NCI-H1092 (cell line): ENCODE measurements at places on chromosomes 13 and 19.

DNA sequence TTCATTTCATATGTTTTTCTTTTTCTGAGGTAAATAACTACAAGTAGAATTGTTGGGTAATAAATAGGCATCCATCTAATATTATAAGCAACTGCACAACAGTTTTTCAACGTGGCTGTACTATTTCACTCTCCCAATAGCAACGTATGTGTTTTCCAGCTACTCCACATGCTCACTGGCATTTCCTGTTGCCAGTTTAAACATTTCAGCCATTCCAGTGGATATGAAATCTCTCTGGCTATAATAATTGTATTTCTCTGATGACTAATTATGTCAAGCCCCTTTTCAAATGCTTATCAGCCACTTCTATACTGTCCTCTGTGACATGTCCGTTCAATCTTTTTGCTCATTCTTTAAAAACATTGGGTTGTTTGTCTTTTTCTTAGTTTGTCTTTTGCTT lies 26.8 kb upstream of the ALOX5AP start:
- no peak for DNase-seq

- DNase-seq: no peak
These were observed 1722.7 kb downstream of the SLITRK5 start for GRCh38 chr13:89393758-89394304.

DNA sequence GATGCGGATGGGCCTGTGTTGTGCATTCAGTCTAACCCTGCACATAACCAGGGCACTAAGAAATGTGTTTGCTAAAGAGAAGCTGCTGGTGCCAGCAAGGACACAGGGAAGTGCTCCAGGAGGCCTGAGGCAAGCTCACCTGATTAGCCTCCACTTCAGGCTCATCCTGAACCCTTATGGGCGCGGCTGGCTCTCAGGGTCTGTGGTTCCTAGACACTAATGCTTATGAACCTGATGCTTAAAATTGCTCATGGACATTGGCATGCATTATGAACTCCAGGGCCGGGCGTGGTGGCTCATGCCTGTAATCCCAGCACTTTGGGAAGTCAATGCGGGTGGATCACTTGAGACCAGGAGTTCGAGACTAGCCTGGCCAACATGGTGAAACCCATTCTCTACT lies 34.3 kb downstream of the SERP2 start:
- no peak for DNase-seq

GRCh38 chr19:6060600-6061375 lies 49.5 kb downstream of the RFX2 start:
- DNase-seq: no peak

- DNase-seq: no peak
These were observed 58.7 kb downstream of the DPY19L3 start for GRCh38 chr19:32464279-32464678.

- DNase-seq: no peak
These were observed 6.5 kb upstream of the CCL25 start for GRCh38 chr19:8045872-8046568.

DNA sequence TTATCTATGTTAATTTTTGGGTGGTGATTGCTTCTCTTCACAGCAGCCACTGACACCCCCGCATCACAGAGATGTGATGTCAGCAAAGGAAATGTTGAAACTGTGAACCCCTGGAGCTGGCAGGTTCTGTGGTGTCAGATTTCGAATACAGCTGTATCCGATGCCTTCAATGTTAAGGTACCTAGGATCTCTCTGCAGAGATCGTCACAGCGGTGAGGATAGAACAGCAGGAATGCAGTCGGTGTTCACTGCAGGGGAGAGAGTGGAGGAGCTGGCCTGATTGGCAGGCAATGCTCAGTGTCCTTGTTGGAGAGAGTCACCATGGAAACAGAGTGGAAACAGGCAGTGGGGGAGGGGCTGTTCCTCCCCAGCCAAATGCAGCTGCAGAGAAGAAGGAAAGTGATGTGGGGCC lies 79.5 kb upstream of the ZNF835 start:
- DNase-seq: no peak
